ENCODE measurements at places on chromosomes 1 and 21.

GRCh38 chr1:154714638-154715037 is 106.7 kb upstream of the ADAR start:
- DNase-seq: peak; percentile 3

DNA sequence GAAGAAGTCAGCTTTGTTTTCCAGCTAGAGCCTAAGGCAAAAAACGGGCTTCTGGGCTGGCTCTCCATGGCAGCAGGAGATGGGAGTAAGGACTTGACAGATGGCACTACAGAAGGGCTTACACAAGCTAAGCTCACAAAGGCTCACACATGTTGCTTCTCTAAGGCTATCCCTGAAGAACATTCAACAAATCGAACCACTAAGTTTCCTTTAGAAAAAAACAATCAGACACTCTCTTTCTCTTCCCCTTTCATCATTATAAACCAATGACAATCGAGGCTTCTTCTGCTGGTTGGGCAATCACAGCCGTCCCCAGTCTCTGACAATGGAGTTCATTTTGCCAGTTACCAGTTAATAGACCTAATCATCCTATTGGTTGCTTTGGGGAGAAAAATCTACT is 40.5 kb downstream of the TRIT1 start:
- no peak for DNase-seq

- peak; percentile 69 for DNase-seq
Observed at GRCh38 chr1:25430967-25431881, 527 bp downstream of the MACO1 start.

DNA sequence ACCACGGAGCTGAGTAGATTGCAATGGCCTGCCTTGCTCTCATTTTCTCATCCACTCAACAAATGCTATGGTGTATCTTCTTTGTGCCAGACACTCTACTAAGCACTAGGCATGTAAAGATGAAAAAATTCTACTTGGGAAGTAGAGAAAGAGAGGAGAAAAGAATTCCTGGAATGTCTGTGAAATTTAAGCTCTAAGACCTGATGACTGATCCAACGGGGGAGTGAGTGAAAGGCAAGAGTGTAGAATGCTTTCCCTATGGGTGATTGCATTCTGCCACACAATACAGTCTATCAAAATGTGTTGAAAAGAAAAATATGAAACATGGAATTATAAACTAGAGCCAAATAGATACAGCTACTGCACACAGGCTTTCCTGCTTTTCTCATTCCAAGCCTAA is 82.3 kb downstream of the CYYR1 start:
- no peak for DNase-seq

GRCh38 chr21:24899138-24899537 is 708.1 kb downstream of the MRPL39 start:
- DNase-seq: no peak

GRCh38 chr21:37368541-37369279 is 2.1 kb downstream of the DYRK1A start:
- DNase-seq: peak; percentile 69

- DNase-seq: no peak
Observed at GRCh38 chr1:30764939-30765555, 7.5 kb upstream of the LAPTM5 start.

- DNase-seq: peak; percentile 79
Observed at GRCh38 chr1:147273409-147274336, 31.2 kb downstream of the CHD1L start.

DNA sequence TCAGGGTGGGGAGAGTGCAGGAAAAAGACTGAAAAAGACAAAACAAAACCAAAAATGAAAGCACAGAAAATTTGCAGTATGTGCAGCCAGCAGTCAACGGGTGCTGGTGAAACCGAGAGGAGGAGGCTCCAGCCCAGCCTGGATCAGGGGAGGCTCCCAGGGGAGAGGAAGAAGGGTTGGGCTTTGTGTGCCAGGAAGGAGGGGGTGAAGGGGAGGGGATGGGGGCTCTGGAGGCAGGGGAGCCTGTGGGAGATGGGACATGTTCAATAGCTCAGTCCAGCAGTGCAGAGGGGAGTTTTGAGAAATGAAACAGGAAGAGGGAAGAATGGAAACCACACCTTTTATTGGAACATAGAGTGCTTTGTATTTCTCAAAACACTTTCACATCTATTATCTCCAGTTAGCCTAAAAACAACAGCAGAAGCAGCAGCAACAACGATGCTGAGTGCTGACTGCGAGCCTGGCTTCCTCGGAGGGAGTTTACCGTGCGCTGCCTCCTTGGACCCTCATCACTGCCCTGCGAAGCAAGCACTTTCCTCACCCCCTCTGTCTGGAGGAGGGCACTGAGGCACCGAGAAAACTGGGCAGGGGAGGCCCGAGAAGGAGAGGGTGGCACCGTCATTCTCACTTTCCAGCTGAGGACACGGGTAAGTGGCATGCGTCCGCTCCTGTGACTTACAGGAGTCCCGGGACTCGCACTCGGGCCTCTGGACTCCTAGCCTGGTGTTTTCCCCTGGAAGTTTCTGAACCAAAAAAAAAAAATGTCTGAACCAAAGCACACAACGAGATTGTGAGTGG is 62.9 kb downstream of the MDM4 start:
- no peak for DNase-seq

- DNase-seq: no peak
Observed at GRCh38 chr1:42359466-42359865, 21.1 kb upstream of the RIMKLA start.

DNA sequence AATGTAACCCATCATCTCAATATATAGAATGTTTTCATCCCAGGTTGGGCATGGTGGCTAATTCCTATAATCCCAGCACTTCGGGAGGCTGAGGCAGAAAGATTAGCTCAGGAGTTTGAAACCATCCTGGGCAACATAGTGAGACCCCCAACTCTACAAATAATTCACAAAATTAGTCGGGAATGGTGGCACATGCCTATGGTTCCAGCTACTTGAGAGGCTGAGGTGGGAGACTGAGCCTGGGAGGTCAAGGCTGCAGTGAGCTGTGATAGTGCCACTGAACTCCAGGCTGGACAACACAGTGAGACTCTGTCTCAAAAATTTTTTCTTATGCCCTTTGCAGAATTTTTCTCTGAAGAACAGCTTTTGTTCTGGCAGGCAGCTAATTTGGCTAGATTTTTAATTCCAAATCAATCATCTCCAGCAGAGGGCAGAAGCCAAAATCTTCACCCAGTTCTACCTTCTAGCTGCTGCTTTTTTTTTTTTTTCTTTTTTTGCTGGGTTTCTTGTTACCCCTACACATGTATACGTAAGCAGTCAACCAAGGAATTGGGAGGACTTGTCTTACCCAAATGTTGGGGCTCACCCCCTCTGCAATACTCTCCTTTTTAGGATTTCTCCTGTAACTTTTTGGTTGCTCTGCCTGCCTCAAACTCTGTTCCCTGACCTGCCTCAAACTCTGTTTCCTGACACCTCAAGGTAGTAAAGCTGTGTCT is 2.7 kb upstream of the RAD54L start:
- DNase-seq: peak; percentile 39

GRCh38 chr1:1187938-1188337 is 14.3 kb downstream of the TTLL10 start:
- no peak for DNase-seq

GRCh38 chr1:204282761-204283221 is 69.0 kb upstream of the GOLT1A start:
- no peak for DNase-seq

GRCh38 chr1:161706113-161706481 is 932 bp upstream of the FCRLA start:
- DNase-seq: no peak

DNA sequence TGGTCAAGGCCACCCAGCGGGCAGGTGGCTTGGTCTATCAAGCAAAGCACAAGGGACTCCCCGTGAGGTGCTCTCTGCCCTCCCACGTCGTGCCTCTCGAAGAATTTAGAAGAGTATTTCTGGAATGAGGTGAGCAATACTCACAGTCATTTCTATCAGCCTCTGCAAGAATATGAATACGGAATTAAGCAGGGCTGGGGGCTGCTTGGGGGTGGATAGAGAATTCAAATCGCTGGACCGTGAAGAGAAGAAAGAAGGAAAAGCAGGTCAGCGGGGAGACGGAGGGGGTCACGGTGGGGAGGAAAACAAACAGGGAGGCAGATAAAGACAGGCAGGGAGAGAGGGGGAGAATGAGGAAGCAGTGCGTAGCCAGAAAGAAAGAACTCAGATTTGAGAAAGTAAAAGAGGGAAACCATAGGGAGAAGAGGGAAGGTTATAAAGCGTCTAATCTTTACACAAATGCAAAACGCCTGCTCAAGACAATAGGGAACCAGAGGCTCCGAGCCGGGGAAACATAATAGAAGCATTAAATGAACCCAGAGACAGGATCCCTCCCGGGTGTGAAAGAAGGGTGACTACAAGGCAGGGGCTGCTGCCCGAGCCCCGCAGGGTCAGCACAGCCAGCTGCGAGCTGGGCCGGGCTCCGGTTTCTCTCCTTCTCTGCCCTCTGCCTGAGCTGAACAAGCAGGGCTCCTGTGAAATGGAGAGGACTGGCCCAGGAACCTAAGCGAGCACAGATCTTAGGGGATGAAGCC is 2.1 kb upstream of the EDN2 start:
- no peak for DNase-seq

DNA sequence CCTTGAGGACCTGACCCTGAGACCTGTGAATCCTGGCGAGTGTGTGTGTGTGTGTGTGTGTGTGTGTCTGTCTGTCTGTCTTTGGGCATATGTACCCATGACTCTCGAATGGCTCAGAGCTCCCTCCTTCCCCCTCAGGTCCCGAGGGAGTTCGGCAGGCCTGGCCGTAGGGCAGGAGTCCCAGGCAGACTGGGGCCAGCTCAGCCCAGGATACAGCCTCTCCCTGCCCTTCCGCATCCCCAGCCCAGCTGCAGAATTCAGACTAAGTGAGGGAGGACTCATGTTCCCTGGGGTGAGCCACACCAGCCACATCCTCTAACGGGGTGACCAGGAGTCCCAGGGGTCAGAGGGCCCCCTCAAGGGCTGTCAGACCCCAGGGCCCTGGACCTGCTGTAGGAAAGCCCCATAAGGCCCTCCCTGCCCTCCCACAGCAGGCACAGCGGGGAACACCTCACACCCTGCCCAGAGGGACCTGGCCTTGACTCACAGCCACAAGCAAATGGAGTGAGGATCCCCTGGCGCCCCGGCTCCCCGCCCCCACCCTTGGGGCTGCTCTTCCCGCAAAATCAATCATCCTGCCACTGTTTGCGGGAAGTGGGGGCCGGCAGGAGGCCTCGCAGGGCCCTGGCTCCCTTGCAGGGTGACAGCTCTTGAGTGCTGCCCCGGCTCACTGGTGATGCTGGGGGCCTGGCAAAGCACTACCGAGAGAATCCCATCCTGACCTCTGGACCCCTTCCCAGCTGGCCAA is 101.7 kb upstream of the CASZ1 start:
- no peak for DNase-seq

DNA sequence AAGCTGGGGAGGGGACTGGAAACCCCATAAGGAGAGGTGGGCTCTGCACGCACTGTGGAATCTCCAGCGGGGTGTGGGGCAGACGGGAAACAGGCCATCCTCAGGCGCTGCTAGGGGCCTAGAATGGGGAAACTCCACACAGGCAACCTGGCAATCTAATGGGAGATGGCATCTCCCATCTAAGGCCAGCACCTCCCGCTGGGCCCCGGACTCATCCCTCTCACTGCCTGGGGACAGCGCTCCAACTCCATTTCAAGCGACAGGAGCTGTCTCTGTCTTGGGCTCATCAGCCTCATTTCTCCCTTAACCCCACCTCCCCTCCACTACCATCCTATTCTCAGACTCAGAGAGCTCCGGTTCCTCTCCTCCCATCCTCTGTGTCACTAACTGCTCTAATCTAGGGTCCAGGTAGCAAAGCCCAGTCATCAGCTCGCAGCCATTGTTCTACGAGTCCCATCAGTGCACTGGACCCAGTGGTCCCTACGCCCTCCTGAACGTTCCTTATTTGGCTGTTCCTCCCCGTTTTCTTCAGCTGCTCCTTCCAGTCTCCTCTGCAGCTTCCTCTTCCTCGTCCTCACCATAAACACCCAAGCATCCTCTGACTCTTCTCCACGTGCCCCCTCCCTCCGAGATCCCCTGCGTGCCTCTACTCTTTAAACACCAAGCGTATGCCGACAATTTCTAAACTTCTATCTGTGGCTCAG is 93.4 kb upstream of the CASZ1 start:
- no peak for DNase-seq

GRCh38 chr1:8862528-8862927 is 16.0 kb downstream of the ENO1 start:
- peak; percentile 40 for DNase-seq

GRCh38 chr1:2946291-2946690 is 75.0 kb upstream of the ACTRT2 start:
- no peak for DNase-seq

- no peak for DNase-seq
Observed at GRCh38 chr21:34736116-34736874, 67.5 kb downstream of the CLIC6 start.

DNA sequence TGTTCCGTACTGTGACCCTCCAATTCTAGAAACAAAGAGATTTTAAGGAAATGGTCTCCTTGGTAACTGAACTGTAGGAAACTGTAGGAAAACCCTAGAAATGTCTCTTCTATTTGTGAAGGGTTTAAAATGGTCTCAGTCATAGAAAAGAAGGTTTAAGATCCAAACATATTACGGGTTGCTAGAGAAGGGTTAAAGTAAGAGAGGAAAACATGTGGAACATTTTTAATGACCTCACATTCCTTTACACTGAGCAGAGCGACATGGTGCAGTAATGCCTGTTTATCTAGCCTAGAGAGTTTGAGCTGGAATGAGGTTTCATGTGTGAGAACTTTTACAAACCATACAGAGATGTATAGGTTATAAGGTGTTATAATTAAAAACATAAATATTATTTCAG is 36.9 kb upstream of the C1orf105 start:
- DNase-seq: no peak

GRCh38 chr1:165173818-165174217 is 182.7 kb downstream of the LMX1A start:
- DNase-seq: no peak

- no peak for DNase-seq
Observed at GRCh38 chr21:45574081-45574501, 31.9 kb upstream of the SLC19A1 start.

DNA sequence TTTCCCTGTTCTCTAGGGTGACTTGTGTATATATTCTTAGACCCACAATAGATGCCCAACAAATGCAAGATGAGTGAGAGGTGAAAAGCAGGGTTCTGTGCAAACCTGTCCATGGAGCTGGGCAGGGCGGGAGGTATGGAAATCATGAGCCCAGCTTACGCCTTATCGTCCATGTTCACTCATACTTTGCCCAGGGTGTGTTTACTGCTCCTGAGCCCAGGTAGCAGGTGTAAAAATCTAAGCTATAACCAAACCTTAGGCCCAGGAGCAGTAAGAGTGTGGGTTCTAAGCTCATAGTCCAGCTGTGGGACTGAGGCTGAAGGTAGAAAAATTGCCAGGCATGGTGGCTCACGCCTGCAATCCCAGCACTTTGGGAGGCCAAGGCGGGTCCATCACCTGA is 48.1 kb downstream of the CACNA1E start:
- no peak for DNase-seq

GRCh38 chr1:20685741-20686140 is 24.6 kb upstream of the DDOST start:
- DNase-seq: no peak

All from hematopoietic multipotent progenitor cell treated with erythropoietin and hydrocortisone succinate and interleukin-3 and kit ligand, for 15 days (in vitro differentiated cells).